ENCODE measurements at places on chromosomes 2 and 18.

- DNase-seq: no peak
These were observed 931.1 kb downstream of the LRP1B start for GRCh38 chr2:141199711-141200110.

- no peak for DNase-seq
These were observed 156.2 kb upstream of the NABP1 start for GRCh38 chr2:191521608-191522208.

DNA sequence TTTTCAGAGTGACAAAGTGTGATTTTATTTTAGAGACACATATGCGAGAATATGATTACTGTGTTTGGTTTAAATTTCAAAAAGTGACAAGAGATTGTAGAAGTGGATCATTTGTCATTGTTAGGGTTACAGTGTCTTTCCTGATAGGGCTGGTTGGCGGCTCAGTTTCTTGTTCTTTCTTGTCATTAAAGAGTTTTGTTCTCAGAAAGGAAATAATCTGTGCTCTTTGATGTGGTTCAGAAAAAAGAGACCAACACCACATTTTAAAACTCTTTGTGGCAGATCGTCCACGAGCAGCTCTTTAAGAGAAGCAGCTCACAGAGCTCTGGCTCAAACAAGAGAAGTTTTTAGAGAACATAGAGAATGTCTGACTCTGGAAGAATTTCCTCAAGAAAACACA lies 45.6 kb upstream of the ZNF532 start:
- no peak for DNase-seq

GRCh38 chr2:196244516-196244915 lies 73.1 kb upstream of the STK17B start:
- no peak for DNase-seq

GRCh38 chr2:100278986-100279385 lies 43.3 kb downstream of the LONRF2 start:
- DNase-seq: no peak

DNA sequence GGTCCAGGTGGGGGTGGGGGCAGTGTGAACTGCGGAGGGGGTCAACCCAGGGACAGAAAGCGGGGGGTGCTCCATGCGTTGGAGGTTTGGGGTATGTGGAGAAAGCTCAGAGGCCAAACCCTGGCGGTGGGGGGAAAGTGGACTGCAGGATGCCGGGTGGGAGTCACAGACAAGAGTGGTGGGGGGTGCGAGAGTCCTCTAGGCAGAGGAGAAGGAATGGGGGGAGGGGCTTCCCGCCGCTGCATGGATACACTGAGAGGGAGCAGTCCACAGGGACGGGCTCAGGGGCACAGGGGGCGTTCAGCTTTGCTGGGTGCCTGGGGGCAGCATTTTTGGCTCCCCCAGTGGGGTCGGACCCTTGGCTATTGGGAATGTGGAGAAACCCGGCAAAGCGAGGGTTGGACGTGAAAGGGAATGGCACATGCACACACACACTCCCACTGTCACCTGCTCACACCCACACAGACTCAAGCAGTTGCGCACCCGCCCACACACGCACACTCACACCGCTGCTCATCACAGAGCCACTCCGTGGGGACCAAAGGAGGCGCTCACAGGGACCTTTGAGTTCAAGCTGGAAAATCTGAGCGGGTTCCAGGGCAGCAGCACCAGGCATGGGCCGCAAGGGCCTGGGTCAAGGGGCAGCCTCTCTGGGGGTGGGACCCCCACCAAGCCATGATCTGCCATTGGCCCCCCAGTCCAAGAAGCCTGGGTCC lies 7.7 kb downstream of the GBX2 start:
- no peak for DNase-seq

GRCh38 chr18:6150430-6150829 lies 255.1 kb upstream of the TMEM200C start:
- DNase-seq: no peak

GRCh38 chr2:126889071-126889470 lies 9.6 kb upstream of the TEX51 start:
- DNase-seq: no peak

DNA sequence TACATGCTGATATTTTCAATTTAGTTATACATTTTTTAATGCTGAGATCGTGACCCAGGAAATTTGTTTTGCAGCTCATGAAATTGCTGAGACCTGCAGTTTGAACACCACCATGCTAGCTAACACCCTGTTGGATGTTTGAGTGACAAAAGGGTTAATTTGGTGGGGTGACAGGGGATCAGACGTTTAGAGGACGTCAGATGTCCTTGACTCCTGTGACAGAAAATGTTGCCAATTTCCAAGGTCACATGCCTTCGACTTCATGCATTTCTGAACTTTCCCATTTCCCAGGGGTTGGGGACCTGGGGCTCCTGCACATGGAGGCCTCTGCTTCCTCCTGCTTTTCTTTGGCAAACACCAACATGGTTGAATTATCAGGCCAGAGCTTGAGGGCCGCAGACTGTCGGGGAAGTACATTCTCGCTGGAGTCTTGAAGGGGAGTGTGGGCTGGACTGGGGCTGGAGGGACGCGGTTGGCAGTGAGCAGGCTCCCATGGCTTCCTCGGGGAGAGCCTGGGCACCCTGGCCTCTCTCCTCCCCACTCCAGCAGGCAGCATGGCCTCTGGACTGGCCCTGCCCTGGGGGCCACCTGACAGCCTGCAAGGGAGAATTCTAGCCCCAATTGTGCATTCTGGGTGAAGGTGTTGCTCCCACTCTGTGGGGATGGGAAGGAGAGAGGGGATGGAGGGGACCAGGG lies 73.1 kb downstream of the CTIF start:
- DNase-seq: no peak

DNA sequence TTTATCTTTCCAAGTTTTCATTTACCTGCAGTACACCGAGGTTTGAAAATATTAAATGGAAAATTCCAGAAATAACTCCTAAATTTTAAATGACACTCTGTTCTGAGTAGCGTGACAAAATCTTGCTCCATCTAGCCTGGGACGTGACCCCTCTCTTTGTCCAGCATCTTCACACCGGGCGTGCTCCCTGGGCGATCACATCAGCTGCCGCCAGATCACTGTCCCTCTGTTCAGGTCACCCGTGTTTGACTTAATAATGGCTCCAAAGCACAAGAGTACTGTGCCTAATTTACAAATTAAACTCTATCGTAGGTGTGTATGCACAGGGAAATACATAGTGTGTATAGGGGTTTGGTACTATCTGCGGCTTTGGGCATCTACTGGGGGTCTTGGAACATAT lies 6.1 kb upstream of the TMEM185B start:
- DNase-seq: no peak

DNA sequence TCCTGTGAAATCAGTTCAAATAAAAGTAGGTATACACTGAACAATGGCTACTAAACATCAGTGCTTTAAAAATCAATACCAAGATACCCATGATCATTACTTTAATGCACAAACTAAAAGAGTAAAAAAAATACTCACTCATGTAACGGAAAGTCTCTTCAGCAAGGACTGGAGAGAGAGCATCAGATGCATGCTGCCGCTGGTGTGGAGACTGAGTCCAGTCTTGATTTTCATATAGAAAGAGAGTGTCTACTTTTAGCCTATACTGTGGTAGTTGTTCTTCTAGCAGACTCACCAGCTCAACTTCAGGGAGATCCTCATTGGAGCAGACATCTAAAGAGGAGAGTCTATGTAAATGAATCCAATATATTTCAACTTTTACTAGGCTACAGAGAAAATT lies 44.0 kb downstream of the TRAK2 start:
- no peak for DNase-seq

- DNase-seq: no peak
These were observed 157.7 kb downstream of the PRKCE start for GRCh38 chr2:45809205-45809604.

DNA sequence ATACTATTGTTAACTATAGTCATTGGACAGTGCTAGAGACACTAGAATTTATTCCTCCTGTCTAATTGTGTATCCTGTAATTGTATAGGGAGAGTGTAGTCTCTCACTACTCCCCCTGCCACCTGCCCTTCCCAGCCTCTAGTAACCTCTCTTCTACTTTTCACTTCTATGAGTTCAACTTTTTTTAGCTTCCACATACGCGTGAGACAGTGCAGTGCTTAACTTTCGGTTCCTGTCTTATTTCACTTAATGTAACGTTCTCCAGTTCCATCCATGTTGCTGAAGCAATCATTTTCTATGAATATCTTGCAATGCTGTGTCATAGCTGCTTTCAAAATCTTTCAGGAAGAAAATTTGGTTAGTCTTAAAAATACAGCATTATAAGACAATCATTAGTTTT lies 22.8 kb upstream of the RUFY4 start:
- DNase-seq: no peak

GRCh38 chr2:121635371-121635770 lies 13.9 kb downstream of the CLASP1 start:
- DNase-seq: no peak

GRCh38 chr2:83071352-83071751 lies 1387.7 kb downstream of the SUCLG1 start:
- no peak for DNase-seq

DNA sequence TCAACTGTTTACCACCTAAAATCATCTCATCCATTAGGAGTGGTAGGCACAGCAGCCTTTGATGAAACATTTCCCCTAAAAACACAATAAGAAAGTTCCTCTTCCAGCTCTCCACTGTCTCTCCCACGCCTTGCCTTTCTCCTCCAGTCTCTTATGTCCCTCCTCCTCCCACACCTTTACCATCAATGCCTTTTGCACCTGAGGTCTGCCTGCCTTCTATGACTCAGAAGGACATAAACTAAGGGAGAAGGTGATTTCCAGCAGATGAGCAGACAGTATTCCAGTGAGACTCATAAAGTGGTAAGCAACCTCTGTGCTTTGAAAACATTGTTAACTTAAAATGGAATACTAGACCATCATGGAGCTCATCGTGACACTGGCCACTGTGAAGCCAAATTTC lies 34.2 kb upstream of the NDUFV2 start:
- no peak for DNase-seq

DNA sequence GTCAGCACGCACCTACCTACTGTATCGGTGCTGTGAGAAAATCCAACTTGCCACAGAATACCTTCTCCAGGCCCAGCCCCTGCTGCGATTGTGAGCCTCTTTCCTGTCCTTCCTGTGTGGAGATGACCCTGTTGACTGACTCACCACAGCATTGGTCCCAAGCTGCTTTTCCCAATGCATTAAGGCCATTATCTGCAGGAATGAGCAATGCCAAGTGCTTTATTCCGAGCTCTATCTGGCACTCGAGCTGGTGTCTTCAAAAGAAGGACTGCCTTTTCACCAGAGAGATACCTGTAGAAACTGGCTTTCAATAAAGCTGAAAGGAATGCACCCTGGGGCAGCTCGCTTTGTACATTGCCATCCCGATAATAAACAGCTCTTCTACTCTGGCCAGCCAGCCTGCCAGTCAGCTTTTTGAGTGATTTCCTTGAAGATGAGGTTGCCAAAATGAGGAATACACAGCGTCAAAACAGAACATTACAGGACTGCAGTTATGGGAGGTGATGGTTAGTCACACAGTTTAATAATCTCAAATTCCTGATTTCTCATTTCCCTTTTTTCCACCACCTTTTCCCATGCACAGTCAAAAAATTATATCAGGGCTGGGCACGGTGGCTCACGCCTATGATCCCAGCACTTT lies 8.3 kb upstream of the RNF103 start:
- no peak for DNase-seq

DNA sequence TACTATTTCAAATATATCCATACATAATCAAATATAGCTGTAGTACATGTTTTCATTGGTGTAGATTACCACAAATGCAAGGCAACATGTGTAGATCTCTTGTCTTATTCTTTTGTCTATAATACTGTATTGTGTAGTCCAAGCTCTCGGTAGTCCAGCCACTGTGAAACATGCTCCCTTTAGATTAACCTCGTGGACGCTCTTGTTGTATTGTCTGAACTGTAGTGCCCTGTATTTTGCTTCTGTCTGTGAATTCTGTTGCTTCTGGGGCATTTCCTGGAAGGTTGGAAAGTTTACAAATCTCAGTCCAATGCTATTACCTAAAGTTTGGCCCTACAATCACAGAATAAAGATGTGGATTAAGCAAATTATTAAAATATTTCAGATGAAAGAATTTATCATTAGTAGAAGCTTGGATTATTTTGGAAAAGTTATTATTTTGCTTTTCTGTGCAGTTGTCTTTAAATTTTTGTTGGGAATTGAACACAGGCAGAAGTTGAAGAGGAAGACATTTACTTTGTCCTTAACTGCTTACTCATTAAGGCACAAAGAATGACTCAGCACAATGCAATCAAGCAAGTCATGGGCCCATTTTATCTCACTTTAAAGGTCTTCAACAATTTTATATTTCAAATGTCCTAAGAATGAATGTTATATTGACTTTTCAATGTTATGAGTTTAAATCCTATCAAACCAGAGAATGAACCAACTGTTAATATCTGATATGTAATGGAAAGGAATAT lies 103.4 kb upstream of the CAVIN2 start:
- DNase-seq: no peak

- no peak for DNase-seq
These were observed 30.3 kb downstream of the TANC1 start for GRCh38 chr2:158998551-158999248.

DNA sequence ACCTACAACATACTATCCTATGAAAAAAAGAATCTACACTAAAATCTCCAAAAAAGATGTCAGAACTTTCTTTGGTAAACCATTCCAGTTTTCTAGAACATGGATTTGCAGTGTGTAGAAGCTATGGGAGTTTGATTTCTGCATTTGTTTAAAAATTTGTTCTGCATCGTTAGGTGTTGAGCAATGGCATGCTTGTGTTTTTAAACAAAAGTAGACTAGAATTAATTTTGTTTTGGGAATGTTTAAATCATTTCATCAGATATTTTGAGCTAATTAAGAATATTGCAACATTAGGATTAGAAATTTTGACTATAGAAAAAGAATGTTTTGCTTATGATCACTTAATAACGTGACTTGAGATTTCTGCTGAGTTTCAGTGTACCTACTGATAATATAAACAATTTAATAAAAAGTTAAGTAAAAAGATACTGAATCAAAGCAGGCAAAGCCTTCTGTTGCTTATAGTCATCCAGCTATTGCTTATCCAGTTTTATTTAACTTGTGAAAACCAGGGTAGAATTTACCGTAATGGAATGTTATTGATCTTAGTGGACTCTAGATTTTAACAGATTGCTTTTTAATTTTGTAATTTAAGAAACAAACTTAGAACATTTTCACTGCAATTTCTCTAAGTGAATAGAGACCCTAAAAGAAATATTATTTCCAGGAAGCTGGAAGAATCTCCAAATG lies 7.2 kb upstream of the TMEM182 start:
- no peak for DNase-seq

GRCh38 chr2:218733171-218734021 lies 22.8 kb downstream of the TTLL4 start:
- DNase-seq: no peak

GRCh38 chr2:19868224-19868623 lies 33.6 kb downstream of the TTC32 start:
- no peak for DNase-seq

DNA sequence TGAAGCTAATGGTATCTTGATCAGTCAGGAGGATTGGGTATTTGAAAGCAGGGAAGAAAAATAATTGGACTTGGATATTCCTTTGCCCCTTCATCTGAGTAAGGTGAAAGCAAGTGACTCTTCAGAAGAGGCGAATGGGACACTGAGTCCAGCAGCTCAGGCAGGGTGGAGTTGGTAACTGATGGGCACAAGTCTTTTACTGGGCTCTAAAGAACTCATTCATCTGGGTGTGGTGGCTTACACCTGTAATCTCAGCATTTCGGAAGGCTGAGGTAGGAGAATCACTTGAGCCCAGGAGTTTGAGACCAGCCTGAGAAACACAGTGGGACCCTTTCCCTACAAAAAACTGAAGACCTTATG lies 11.2 kb downstream of the CFLAR start:
- no peak for DNase-seq
